ENCODE measurements at places on chromosomes 12 and 14.
A peak's percentile ranks its signal among the peaks of the same experiment; 100 is the strongest.

DNA sequence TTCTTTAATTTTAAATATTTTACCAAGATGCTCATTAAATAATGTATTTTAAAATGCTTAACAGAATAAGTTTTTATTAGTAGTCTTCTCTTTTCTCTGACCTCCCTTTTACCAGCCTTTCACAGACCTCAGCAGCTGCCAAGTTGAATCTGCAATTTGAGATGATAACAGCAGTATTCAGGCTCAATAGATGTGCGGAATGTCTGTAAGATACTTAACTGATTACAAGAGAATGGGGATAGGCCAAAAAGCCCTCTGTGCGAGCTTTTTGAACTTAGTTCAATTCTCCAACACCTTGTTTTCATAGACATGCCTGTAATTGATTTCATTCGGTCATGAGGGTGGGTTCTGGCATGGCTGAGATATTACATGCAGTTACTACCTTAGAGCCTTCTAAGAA is 277.2 kb downstream of the TMTC2 start:
- DNase-seq: no peak

DNA sequence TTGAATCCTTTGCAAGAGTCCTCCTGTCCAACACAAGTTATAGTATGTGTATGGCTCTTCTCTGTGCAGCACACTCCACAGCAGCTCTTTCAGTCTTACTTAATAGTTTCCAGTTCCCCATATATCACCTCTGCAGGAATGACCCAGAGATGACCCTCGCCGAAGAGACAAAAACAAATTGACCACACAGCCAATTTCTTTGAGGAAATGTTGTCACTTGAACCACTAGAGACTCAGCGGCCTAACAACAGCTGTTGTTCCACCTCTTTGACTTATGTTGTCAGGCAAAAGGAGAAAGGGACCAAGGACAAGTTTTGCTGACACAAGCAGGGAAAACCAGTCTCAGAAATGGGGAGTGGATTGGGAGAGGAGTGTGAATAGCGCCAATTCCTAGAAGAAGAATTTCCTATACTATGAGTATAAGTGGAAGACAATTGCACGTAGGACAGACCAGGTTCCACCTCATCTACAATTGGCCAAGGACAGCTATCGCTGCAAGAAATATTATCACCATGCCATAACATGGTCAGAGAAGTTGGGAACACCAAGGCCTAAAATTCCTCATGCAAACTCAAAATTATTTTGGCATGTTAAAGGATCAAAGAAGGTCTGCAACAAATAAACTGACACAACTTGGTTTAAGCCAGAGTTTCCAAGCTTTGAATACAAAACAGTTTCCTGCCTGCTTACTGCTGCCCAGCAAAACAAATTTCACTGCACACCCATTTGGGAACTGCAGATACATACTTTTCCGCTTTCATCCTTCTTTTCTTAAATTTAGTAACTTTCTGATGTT is 41.7 kb upstream of the ITPR2 start:
- DNase-seq: no peak

DNA sequence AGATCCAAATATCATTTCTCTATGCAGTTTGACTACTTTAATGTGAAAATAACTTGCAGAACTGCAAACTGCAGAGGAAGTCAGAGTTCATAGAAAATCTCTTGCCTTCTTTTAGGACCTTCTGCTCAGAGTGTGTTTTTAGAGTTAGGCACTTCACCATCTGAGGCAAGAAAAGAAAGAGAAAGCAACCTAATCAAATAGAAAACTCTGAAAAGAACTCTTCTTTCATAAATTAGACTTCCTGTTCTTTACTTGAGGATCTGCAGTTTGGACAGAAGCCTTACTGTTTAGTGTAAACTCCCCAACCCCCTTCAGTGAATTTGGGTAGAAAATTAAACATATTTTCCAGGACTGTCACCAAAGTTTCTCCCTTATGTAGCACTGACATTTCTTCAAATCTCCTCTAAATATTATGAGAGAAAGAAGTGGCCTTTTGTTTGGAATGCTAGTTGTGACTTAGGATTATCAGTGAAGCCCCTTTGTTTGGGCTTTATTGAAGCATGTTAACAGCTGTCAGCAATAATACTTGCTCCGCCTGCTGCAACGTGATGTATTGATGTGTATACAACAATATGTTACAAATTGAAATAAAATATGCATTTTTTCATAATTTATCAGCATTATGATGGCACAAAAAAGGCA is 99.5 kb downstream of the PDZRN4 start:
- DNase-seq: no peak

- no peak for DNase-seq
These were observed 99.6 kb downstream of the RPS6KA5 start for GRCh38 chr14:90960818-90961217.

DNA sequence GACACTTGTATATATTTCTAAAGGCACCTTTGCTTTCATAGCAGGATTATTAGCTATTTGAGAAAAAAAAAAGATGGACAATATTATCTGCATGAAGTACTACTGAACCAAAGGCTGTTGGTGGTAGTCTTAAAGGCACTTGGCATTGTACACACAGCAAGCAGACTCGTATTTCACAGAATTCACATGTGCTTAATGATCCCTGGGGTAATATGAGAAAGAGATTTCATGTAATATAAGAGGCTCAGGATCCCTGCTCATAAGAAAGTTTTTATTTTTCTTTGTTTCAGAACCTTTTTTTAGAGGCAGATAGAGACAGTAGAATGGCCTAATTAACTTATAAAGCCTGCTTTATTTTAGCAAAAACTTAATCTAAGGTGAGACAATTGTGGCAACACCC is 59.5 kb downstream of the SYNE2 start:
- DNase-seq: no peak

- peak; percentile 93 for DNase-seq
These were observed 88.4 kb downstream of the TMCC3 start for GRCh38 chr12:94561943-94562411.

DNA sequence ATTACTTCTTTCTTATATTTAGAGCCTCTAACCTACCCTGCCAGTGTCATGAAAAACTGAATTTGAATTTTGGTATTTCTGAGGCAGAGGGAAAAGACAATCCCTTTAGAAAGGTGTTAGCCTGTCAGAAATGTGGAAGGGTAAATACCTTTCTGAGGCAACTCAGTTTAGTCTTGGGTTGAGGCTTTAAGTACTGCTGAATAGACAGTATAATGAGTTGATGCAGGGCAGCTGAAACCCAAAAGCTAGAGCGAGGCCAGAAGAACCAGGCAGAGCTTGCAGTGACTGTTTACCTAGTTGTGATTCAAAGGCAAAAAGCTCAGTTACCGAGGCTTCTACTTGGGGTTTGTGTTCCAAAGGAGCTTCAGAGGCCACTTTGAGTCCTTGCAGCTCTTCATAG is 18.7 kb downstream of the ZC2HC1C start:
- DNase-seq: no peak

DNA sequence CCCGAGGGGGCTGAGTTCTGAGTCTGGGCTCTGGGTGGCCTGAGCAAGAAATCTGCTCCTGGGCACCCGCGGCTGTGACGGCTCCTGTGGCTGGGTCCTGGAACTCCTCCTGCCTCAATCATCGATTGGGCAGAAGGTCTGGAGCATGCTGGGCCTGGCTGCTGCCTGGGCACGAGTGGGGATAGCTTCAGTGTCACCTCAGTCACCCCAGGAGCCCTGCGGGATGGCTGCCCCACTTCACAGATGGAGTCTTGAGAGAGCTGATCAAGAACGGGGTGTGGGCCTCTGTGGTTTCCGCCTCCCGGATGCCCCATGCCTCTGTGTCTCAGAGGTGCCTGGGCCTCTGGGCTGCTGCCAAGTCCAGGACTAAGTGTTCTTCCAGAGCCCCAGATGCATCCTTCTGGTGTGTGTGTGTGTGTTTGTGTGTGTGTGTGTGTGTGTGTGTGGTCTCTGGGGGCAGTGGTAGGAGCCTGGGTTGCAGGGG is 185.6 kb upstream of the C14orf180 start:
- no peak for DNase-seq

DNA sequence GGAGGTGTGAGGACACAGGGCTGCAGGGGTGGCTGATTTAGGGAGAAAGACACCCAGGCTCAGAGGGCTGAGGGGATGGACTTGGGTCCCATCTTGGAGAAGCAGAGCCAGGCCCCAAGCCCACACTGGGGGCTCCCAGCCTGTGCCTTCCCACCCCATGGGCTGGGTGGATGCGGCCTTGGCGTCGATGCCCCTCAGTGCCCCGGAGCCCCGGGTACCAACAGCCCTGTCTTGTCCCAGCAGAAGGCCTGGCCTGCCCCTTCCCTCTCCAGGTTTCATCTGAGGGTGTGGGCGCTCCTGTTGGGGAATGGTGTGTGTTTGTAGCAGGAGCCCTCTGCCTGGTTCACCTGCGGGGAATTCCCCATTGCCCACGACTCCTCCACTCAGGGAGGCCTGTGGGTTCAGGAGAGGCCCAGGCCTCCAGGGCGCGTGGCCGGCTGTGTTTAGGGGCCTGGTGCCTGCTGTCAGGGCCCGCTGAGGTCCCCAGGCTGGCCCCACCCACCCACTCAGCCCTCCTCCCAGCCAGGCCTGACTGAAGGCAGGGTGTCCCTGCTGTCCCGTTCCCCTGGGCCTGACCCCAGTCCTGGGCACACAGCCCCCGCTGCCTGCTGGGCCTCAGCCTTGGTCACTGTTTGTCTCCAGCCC is 51.1 kb upstream of the BEGAIN start:
- DNase-seq: no peak

GRCh38 chr12:123717350-123717749 is 5.2 kb downstream of the ATP6V0A2 start:
- DNase-seq: no peak

- no peak for DNase-seq
These were observed 67.8 kb downstream of the VWF start for GRCh38 chr12:6056406-6057240.

DNA sequence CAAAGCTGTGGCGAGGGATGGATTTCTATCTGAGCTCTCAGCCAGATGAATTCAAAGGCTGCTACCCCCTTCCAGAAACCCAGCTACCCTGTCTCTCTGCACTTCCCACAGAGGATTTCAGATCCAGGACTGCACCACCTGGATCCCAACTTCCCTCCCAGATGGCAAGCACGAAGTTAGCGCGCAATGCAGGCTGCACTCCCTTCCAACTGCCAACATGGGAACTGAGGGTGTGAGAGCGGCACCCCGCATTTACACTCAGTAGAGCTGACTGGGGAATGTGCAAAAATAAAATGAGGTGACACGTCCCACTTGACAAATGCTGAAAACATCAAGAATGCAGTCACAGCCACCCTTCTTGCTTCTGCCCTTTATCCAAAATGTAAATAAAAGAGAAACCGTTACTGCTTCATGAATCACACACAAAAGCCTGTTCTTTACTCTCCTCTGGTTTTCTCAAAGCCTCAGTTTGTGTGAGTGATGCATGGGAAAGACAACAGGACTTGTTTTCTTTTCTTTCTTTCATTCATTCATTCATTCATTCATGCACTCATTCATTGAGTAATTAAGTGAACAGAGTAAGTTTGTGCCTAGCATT is 85.7 kb downstream of the ITPK1 start:
- DNase-seq: no peak

DNA sequence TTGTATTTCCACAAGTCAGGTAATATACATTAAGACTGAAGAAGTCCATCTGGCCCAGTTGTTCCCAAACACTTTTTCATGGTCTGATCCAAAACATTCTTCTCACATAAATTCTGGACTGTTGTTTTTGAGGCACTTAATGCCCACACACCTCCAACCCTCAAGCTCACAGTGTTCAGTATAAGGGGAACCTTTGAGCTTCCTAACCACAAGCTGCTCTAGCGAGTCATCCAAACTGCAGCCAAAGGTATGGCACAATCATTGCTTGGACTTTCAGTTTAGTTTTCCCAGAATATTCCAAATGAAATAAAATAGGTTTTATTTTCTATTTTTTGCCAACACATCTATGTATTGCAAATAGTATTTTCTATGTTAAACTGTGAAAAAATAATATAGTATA is 103.0 kb downstream of the PUS7L start:
- DNase-seq: no peak

DNA sequence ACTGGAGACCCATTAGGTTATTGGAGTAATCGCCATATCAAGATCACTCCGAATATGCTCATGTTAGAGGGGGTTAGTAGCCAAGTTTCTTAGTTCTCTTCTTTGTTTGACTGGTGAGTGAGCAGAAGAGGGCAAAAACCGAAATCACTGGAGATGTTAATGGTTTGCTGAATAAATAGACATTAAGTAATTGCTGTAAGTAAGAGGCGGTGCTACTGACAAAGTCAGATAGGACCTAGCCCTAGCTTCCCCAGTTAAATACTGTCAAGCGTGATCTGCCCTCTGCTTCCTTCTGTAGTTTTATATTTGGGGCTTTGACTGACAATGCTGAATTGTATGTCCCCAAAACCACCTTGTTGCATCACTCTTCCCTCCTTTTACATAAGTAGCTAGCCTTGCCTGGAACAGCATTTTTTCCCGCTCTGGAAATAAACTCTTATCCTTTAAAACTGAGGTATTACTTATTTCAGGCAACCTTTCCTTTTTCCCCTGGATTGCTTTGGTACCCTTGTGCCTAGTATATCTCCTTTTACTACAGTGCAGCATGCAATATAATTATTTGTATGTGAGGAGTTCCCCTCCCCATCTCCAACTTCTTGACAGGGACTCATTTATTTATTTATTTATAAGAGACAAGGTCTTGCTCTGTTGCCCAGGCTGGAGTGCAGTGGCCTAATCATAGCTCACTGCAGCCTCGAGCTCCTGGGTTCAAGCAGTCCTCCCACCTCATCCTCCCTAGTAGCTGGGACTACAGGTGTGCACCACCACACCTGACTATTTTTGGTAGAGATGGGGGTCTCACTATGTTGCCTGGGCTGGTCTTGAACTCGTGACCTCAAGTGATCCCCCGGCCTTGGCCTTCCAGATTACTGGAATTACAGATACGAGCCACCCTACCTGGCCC is 1.4 kb downstream of the SNRPF start:
- no peak for DNase-seq

- peak; percentile 70 for DNase-seq
These were observed 2.4 kb downstream of the ADCY4 start for GRCh38 chr14:24332268-24332993.

- no peak for DNase-seq
These were observed 219.3 kb upstream of the NOS1 start for GRCh38 chr12:117580718-117581062.

DNA sequence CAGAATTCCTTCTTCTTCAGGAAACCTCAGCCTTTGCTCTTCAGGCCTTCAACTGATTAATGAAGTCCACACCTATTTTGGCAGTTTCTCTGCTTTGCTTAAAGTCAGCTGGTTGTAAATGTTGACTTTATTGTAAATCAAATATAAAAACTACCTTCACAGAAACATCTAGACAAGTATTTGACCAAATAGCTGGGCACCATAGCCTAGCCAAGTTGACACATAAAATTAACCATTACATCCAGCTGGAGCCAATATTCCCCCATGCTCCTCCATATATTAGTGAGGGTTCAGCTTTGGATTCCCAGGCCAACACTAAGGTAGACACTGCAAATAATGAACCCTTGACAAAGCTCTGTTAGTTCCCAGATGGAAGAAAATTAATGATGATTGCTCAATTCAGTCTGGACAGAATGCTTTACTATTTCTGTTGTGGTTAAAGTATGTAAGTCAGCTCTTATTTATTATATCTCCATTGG is 125.5 kb downstream of the ZFP36L1 start:
- peak; percentile 86 for DNase-seq

GRCh38 chr12:29782285-29782870 is 1.4 kb downstream of the TMTC1 start:
- no peak for DNase-seq
